ENCODE measurements at places on chromosomes 1 and 21. TPM values are rescaled to one million over a fixed set of nuclear protein-coding genes. Genes with fewer than 3 reads are reported as not detected.

The PAQR6 gene
- total RNA-seq = 1.4 TPM

The AGBL4 gene
- 0.31 TPM for total RNA-seq

The HEYL gene
- not detected for total RNA-seq

The LMX1A gene
- not detected for total RNA-seq

The EFNA1 gene
- 8.3 TPM for total RNA-seq

The MYOM3 gene
- total RNA-seq = not detected

The LRRC53 gene
- total RNA-seq = not detected

The LYPLA2 gene
- total RNA-seq = 93.2 TPM

The ZNF692 gene
- 20.4 TPM for total RNA-seq

The LRRC38 gene
- total RNA-seq = not detected

The DENND2C gene
- 1.7 TPM for total RNA-seq

The BECN2 gene
- not detected for total RNA-seq

The CD1E gene
- total RNA-seq = not detected

The TFF3 gene
- 2.4 TPM for total RNA-seq

All from melanocyte of skin (primary cell).